ENCODE measurements at places on chromosomes 2 and 18.

GRCh38 chr2:182015334-182016109, 29.9 kb downstream of the PPP1R1C start:
- DNase-seq: no peak

GRCh38 chr2:199455210-199455544, 2.6 kb downstream of the SATB2 start:
- no peak for DNase-seq

DNA sequence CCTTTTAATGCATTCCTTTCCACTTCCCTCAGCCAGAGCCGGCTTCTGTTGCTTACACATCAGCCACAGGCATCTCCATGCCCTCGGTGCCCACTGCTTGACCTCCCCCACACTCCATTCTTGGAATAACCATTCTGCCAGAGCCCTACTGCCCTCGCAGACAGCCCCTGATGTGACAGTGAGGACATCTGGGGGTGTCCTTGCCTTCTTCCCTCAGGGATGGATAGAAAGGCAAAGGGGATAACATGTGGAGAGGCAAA, 6.4 kb upstream of the NPPC start:
- no peak for DNase-seq

GRCh38 chr2:113861740-113862139, 28.1 kb upstream of the ACTR3 start:
- no peak for DNase-seq

GRCh38 chr2:150595803-150596470, 108.5 kb upstream of the RND3 start:
- DNase-seq: no peak

- DNase-seq: no peak
Observed at GRCh38 chr2:134137182-134137611, 116.7 kb upstream of the MGAT5 start.

DNA sequence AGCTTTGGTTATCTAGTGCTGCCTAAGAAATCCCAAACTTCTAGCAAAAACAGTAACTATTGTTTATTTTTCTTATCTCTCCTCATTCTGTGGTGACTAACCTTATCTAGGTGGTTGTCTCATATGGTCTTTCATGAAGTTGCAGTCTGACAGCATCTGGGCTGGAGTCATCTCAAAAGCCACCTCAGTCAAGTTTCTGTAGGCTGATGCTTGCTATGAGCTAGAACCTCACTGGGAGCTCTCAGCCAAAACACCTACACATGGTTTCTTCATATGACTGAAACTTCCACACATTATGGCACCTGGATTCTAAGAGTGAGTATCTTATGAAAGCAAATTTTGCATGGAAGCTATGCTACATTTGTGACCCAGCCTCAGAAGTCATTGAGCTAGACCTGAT, 596.4 kb upstream of the VRK2 start:
- DNase-seq: no peak

GRCh38 chr2:166411473-166412230, 35.9 kb upstream of the SCN9A start:
- DNase-seq: no peak

- no peak for DNase-seq
Observed at GRCh38 chr2:29253-29652, 17.1 kb downstream of the FAM110C start.

DNA sequence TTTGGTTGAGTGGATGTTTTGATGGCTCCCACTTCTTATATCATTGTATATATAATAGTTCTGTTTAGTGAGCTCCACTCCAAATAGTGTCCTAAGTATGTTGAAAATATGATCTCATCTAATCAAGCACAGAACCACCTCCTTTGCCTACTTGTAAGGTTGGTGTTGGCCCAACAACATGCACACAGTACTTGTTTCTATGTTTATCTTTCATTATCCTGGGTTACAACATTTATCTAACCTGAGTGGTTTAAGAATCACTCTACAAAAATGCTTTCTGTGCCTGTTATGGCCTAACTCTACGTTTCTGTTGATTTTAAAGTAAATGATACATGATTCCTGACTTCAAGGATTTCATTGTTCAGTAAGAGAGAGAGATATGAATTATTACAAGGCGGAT, 281.9 kb downstream of the FIGN start:
- no peak for DNase-seq

DNA sequence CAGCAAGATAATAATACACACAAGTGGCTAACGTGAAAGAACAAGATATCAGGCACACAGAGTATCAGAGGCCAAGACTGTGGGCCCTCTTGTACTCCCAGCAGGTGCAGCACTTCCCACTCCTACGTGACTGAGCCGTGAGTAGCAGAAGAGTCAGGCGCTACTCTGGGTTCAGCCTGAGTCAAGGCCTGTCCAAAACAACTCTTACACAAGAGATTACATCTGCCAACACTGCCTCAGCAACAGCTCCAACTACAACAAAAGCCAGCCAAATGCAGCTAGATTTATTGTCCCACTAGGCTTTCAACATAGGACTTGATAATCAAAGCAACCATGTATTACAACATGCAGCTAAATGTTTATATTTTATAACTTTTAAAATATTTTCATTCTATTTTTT, 56.2 kb downstream of the ITSN2 start:
- DNase-seq: peak; percentile 33

DNA sequence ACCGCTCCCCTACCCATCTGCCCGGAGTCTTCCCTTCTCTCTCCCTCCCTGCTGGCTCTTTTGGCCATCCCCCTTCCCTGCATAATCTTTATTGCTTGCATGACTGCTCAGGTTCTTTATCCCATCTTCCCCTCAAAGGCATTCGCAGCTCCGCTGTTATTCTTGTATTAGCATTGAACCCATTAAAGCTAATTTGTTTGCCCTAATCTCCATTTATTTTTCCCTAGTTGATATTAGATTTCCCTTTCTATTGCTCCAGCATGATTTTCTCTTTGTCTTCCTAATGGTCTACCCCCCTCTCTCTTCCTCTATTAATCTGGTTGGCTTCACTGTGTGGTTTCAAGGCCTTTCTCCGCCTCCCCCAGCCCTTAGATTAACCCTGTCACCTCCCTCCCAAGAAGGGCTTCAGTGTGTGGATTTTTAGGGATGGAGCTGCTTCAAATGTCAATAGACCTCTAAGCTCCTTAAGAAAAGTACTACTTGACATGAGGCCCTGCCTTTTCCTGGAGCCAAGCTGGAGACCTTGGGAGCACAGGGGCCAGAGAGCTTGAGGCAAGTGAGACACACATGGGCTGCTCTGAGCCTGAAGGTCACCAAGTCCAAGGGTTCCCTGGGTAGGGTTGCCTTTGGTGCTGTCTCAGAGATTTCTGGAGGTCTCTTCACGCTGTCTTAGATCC, 20.1 kb downstream of the PAX8 start:
- no peak for DNase-seq

- DNase-seq: no peak
Observed at GRCh38 chr2:12720278-12720620, 3.5 kb downstream of the TRIB2 start.

GRCh38 chr2:146572598-146572997, 1272.2 kb upstream of the ACVR2A start:
- DNase-seq: no peak

DNA sequence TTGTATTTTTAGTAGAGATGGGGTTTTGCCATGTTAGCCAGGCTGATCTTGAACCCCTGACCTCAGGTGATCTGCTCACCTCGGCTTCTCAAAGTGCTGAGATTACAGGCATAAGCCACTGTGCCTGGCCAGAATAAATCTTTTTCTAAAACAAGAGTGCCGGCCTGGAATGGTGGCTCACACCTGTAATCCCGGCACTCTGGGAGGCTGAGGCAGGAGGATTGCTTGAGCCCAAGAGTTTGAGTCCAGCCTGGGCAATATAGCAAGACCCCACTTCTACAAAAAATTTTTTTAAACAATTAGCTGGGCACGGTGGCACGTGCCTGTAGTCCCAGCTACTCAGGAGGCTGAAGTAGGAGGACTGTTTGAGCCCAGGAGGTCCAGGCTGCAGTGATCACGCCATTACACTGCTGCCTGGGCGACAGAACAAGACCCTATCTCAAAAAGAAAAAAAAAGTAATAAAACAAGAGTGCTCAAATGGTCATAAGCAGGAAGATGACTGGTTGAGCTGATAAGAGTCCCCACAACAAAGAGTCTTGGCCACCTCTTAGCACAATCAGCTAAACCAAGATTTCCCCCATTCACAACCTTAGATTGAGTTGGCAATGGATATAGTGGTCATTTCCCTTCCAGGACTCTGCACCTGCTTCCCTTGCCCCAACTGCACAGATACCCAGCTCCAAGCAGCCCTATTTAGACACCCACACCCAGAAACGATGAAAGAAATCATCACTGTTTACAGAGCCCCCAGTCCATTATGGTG, 5.8 kb upstream of the UCN start:
- no peak for DNase-seq

DNA sequence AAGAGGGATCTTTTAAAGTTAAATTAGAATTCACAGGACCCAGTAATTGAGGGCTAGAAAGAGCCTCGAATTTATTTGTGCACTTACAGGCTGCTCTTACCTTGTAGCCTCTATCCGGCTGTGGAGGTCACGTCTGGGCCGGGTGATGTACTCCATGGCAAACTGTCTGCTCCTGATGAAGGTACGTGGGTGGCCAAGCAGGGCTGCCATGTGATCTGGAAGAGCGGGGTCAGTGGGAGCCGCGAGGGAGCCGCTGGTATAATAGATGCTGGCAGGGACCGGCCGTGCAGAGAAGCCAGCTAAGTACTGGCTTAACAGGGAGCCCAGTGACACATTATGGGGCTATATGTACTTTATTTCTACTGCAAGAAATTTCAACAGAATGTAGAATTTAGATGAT, 59.2 kb downstream of the ADI1 start:
- no peak for DNase-seq

- no peak for DNase-seq
Observed at GRCh38 chr2:36659872-36660312, 36.6 kb upstream of the VIT start.

- no peak for DNase-seq
Observed at GRCh38 chr2:42834161-42834560, 41.8 kb upstream of the HAAO start.

- no peak for DNase-seq
Observed at GRCh38 chr18:58443671-58444070, 185.2 kb downstream of the ALPK2 start.

- no peak for DNase-seq
Observed at GRCh38 chr2:54666634-54667265, 56.7 kb upstream of the EML6 start.

DNA sequence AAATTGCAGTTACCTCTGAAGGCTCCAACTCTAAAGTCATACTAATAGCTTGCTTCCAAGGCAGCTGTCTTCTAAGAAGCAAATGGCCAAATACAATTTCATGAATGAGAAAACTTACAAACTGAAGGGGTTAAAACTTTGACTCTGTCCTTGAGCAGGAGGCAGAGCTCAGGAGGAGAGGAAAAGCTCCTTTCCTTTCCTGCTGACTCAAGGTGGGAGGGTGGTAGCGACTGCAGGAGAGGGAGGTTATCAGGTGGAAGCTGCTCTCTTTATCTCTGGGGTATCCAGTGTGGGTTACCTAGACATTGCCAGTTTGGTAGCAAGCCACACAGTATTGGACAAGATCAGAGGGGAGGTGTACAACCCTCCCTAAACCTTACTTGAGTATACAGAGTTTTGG, 2.7 kb upstream of the EFEMP1 start:
- no peak for DNase-seq

DNA sequence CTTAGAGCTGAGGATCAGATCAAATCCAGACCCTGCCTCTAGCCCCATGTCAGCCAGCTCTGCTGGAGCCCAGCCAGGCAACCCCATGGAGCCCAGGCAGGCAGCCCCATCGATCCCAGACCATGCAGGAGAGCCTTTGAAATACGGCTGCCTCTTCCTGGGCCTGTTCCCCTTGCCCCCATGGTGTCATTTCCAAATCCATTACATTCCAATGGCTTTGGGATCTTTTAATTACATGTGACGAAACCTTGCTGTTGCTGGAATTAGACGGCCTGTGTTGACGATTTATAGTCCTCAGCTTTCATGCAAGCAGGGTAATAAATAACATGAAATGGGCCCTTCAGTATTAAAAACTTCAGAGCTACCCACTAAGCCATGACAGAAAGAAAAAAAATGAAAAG, 75.8 kb upstream of the SLC14A2 start:
- no peak for DNase-seq

DNA sequence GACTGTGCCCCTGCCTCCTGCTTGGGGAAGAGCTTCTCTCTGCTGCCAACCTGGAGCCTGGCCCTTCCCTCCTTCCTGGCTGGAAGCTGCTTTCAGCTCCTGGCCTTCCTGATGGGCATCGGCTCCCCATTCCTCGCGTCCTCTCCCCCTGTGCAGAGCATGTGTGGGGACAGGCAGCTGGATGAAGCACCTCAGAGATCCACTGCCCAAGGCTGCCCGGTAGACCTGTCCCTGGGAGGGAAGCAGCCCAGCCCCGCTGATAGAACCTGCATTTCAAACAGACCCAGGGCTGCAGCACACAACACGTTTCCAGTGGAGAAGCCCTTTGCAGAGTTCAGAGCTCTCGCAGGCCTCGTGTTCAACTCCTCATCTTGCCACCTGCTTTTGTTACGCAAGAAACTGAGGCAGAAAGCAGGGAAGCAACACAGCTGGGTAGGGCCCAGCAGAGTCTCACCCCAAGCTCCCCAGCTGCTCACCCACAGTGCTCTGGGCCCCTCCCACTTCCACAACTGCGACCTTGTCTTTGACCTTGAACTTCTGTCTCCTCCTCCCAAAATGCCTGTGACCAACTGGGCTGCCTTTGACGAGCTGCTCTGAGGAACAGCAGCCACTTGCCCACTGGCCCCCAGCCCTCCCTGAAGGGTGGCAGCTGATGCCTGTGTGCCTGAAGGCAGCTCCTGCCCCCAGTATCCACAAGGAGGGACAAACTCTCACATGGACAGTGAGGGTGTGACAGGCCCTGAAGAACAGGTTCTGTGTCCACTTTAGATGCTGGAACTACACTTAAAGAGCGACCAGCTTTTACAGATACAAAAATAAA, 65.5 kb downstream of the PARD6G start:
- DNase-seq: no peak

- no peak for DNase-seq
Observed at GRCh38 chr2:119724656-119725485, 34.9 kb upstream of the PTPN4 start.

- DNase-seq: no peak
Observed at GRCh38 chr2:64400105-64400728, 53.7 kb upstream of the LGALSL start.

- no peak for DNase-seq
Observed at GRCh38 chr2:6352247-6352646, 513.5 kb downstream of the CMPK2 start.

GRCh38 chr2:38174646-38175423, 98.9 kb upstream of the CYP1B1 start:
- no peak for DNase-seq

DNA sequence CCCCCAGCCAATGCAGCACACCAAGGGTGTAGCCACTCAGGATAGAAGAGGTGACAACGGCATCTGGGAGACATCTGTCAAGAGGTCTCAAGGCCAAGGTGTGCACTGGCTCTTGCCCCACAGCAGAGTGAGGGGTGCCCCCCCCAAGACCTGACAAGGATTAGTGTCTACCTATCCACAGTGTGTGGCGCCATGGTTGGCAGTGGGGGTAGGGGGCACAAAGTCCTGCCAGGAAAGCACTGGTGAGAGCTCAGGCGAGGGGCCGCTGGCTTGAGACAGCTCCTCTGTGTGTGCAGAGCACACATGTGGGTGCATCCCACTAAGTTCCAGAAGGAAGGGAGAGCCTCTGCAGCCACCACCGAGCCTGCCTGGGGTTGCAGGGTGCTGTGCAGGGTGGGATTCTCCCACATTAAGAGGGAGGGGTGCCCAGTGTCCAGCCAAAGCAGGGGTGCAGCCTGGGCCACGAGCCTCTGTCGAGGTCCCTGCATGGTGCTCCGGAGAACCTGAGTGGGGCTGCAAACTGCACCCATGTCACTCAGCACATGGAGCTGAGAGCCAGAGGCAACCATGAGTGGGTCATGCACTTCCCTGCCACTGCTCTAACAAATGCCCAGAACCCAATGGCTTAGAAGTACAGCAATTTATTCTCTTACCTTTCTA, 311.2 kb upstream of the HDAC4 start:
- no peak for DNase-seq
